HT1080 (cell line): ENCODE measurements at places on chromosomes 1 and 21. TPM values are rescaled to one million over a fixed set of nuclear protein-coding genes. Genes with fewer than 3 reads are reported as not detected.

DNA sequence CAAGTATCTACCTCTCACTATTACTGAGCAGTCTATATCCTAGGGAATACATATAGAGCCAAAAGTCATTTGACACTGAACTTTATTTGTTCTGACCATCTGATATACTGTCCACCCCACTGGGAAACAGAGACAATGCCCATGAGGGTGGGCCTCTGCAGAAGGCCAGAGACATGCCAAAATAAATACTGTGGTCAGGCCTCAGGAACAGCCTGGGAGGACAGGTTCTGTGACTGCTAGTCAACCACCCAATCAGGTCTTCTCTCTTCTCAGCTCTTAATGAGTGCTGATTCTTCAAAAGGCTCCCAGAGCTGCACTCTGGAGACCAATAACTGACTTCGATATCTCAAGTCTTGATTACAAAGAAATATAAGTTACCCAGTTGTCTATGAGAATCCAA lies 5.5 kb upstream of the ANKRD35 start:
- DNase-seq = peak; percentile 70

- DNase-seq = peak; percentile 81
These were observed 68.2 kb downstream of the PSMG1 start for GRCh38 chr21:39114871-39115575.

DNA sequence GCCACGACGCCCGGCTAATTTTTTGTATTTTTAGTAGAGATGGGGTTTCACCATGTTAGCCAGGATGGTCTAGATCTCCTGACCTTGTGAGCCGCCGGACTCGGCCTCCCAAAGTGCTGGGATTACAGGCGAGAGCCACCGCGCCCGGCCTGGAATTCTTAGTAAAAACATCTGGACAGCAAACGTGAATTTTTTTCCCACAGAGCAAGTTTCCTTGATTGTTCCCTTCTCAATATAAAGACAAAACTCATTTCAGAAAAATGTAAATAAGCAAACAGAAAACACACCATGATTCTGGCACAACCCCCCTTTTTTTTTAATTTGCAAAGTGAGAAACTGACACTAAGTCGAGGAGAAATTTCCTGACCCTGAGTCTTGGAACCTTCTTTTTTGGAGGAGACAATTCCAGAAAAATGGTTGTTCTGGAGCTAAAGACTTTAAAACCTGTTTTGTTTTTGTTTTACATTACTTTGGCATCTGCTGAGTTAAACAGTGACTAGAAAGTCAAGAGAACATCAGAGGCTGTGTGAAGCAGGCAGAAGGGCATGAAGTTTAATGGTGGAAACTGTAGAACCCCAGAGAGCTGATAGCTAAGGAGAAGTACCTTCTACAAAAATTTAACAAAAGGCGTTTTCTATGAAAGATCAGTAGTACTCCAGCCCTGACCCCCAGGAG lies 10.3 kb upstream of the HMGCS2 start:
- DNase-seq = no peak

DNA sequence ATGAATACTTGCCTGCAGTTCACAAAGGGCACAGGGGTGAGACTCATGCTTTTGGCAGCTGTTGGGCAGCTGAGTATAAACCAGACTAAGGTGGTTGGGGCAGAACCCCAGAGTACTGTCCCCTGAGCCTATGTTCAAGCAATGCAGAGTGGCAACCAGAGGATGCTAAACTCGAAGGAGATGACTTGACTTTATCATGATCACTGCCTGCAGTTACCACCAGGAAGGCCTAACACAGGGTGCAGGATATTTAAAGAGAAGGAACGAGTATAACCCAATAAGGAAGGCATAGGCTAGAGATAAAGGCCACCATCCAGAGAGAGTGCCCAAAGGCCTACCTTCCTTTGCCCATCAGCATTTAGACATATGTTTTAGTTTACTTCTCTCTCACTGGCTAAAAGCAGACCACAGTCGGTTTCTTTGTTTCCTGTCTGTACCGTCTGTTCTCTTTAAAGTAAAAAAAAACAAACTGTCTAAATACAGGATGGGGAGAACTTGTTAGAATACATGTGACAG lies 83.3 kb downstream of the MPZL1 start:
- no peak for DNase-seq

GRCh38 chr1:169682071-169682470 lies 29.3 kb downstream of the SELL start:
- no peak for DNase-seq

LEMD1 gene
- not detected in 2 replicates for total RNA-seq

- DNase-seq = no peak
These were observed 98.5 kb upstream of the NGF start for GRCh38 chr1:115436596-115436995.

GRCh38 chr1:177209357-177209756 lies 38.6 kb downstream of the BRINP2 start:
- peak; percentile 99 for DNase-seq

- DNase-seq = peak; percentile 89
These were observed at the start of gene OLFML3 for GRCh38 chr1:113978863-113979702. Gene OLFML3 (plus strand): TSS chr1:113979474. CDS start chr1:113979517, 43 bp downstream.

OPRD1 gene
- total RNA-seq = 0.03 and 0.05 TPM in 2 replicates

DNA sequence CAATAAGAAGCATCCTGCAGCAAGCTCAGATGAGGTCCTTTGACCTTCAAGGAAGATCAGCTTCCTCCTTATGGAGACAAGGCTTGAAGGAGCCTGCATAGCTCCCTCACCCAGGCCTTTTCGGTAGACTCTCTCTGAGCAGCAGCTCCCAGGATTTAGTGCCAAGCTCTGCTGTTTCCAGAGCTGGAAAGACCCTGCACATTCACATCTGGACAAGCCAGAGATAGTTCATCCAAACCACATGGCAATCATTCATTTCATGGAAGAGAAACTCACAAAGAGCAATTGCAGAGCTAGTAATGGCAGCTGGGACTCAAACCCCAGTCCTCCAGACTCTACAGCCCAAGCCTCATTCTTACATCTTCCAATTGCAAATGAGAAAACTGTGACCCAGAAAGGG lies 76.4 kb upstream of the EDN2 start:
- no peak for DNase-seq

GRCh38 chr1:186950547-186950946 lies 121.8 kb downstream of the PLA2G4A start:
- DNase-seq = peak; percentile 74

ITLN2 gene
- not detected in 2 replicates for total RNA-seq

- DNase-seq = no peak
These were observed 150.1 kb upstream of the RUNX1 start for GRCh38 chr21:35198982-35199732.

- peak; percentile 98 for DNase-seq
These were observed 71.1 kb upstream of the ERRFI1 start for GRCh38 chr1:8097077-8097799.

GRCh38 chr1:109151146-109151990 lies 37.5 kb downstream of the ELAPOR1 start:
- peak; percentile 56 for DNase-seq

GRCh38 chr21:42553435-42553834 lies 39.8 kb downstream of the SLC37A1 start:
- DNase-seq = no peak

SFPQ gene
- 216 and 220 TPM in 2 replicates for total RNA-seq

DNA sequence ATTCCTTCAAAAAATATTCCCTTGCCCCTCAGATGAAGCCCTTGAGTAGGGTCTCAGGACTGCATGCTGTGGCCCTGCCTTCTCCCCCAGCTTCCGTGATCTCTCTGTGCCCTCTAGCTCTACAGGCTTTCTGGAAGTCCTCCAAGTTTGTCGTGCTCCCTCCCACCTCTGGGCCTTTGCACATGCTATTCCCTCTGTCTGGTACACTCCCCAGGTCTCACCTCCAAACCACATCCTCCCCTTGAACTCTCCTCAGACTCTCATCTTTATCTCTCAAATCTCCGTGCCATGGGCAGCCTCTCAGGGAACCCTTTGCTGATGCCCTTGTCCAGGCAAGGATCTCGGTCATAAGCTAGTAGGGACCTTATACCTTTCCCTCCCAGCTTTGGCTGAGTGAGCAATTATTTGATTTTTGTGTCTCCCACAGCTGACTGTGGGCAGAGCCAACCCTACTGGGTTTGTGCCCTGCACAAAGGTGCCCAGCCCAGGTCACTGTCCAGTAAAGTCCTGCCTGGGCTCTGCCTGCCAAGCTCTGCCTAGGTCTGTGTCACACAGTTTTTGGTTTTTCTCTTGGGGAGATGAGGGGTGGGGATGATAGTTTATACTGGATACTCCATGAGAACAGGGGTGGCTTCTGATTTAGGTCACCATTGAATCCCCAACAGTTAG lies 188.1 kb downstream of the ZNF281 start:
- no peak for DNase-seq

GRCh38 chr1:26833432-26834405 lies 7.2 kb downstream of the ZDHHC18 start:
- DNase-seq = no peak

GRCh38 chr1:41648844-41649243 lies 164.4 kb upstream of the EDN2 start:
- DNase-seq = no peak

GRCh38 chr21:33767236-33767635 lies 124.9 kb downstream of the ITSN1 start:
- no peak for DNase-seq

DNA sequence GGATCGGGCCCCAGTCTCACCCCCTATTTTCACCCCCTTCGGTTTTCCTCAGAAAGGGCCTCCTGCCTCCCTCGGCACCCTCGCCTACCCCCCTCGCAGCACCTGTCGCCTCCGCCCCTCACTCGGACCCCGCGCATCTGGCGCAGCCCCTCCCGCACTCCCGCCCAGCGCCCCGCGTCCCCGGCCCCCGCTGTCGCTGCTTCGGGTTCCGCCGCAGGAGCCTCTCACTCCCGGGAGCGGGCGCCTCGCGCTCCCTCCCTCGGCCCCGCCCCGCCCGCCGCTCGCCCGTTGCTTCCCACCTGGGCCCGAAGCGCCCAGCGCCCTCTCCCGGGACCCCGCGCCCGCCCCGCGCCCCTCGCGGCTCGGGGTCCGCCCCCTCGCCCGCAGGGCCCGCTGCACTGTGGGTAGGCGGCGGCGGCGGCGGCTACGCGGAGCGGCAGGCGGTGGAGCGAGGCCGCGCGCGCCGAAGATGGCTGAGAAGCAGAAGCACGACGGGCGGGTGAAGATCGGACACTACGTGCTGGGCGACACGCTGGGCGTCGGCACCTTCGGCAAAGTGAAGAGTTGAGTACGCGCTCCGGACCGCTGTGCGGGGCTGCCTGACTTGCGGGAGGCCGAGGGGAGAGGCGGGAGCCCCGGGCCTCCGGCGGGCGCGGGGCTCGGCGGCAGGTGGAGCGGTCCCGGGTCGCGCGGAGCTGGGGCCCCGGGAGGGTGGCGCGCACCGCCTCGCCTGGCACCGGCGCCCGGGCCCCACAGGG lies at the start of gene PRKAA2:
PRKAA2 (plus strand) TSS at position 396 of the 758 bp plus-strand sequence; CDS start at position 470, 74 bp downstream.
- DNase-seq = peak; percentile 16

- no peak for DNase-seq
These were observed 18.2 kb downstream of the SLC6A9 start for GRCh38 chr1:44012941-44013609.

DNA sequence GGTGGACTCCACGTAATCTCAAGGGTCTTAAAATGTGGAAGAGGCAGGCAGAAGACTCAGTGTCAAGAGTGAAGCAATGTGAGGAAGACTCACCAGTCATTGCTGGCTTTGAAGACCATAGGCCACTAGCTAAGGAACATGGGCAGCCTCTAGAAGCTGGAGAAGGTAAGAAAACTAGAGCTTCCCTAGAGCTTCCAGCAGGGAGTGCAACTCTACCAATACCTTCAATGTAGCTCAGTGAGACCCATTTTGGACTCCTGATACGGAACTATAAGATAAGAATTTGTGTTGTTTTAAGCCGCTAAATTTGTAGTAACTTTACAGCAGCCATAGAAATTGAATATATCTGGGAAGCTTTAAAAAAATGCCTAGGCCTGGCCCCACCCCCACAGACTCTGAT lies 18.9 kb downstream of the METTL13 start:
- DNase-seq = no peak

- no peak for DNase-seq
These were observed 1.2 kb downstream of the TMEM234 start for GRCh38 chr1:32220746-32221580.

GRCh38 chr1:42914092-42914627 lies 44.5 kb downstream of the SLC2A1 start:
- no peak for DNase-seq

DNM3 gene
- 1.6 and 1.8 TPM in 2 replicates for total RNA-seq

DNA sequence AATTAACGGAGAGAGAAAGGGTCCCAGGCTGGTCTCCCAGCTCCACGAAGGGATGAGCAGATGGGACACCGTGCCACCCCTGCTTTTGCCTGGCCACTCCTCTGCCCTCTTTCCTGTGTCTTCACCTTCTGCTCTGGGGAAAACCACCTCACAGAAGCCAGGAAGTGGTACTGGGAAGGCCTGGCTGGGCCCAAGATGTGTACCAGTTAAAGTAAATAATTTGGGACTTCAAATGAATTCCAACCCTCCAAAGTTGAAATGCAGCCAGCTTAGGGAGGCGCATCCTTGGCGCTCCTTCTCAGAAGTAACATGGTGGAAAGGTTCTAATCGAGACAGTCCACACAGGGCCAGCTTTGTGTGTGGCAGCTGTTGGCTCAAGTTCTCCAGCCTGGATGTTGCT lies 45.7 kb downstream of the MAP3K21 start:
- no peak for DNase-seq

WNT9A gene
- total RNA-seq = 0.33 and 0.68 TPM in 2 replicates

DNA sequence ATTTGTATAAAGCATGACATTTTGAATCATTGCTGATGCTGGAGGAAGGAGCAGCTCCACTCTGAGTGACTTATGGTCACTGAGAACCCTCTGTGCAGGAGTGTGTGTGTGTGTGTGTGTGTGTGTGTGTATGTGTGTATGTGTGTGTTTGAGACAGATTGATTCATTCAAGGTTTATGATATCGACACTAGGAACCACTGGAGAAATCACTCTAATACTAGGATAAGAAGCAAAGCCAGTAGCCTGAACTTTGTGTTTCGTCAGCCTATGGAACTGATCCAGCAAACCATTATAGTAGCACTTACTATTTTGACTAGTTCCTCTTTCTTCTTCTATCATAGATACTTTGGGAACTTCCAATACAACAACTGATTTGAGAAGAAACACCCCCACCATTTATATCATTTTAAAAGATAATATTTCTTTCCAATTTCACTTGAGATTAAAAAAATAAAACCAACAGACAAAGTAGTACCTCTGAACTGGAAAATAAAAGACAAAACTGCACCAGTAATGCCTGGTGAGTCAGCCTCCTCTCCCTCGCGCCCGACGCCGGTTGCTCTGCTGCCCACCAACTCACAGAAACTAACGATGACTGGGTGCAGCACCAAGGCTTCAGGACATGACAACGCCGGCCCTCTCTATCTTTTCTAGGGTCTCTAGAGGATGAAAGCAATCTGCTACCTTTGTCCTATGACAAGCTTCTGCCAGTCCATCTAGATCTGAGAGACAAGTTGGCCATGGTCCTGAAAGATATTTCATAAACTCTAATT lies 20.9 kb downstream of the SLAMF1 start:
- peak; percentile 29 for DNase-seq

DNA sequence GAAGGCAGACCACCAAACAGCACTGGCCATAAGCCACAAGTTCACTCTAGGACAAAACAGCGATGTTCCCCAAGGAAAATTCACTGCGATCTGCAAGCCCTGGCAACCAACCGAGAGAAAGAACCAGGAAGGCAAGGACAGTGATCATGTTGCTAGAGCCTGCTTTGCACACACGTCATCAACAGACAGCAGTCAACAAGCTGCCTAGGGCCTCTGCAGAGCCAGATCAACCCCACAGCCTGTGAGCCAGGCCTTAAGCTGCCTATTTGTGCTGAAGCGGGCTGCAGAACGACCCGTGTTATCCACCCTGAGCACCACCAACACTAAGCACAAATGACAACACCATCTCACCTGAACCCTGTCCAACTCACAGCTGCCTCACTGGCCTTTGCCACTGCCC lies 6.2 kb upstream of the YRDC start:
- no peak for DNase-seq

CYP4A22 gene
- not detected in 2 replicates for total RNA-seq

SH2D2A gene
- total RNA-seq = 4.6 and 8.2 TPM in 2 replicates

GRCh38 chr1:197911111-197911856 lies 5.9 kb upstream of the LHX9 start:
- DNase-seq = no peak
